ENCODE measurements at places on chromosomes 4 and X. TPM values are rescaled to one million over a fixed set of nuclear protein-coding genes. Genes with fewer than 3 reads are reported as not detected.

Gene AMOT
- total RNA-seq: 41.3 TPM

Gene SSR4
- total RNA-seq: 218 TPM

Gene ARHGAP24
- 47.5 TPM for total RNA-seq

DNA sequence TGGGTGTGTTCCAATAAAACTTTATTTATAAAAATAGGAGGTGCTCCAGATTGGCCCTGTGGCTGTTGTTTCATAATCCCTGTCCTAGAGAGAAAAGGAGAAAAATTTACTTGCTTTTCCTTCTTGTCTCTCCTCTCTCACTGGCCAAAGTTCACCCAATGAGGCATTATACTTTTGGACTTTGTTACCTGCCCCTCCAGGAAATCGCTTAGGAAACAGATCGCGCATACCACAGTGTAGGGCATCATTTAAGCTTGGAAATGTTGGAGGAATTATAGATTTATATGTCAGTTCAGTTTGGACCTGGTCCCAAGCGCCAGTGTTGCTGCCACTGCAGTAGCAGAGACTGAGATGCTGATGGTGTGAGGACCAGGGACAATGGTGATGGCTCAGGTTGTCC is 337.6 kb upstream of the NR3C2 start:
- DNase-seq: no peak

GRCh38 chr4:52057196-52057595 is 6.1 kb downstream of the SPATA18 start:
- no peak for DNase-seq
